Neural crest cell (in vitro differentiated cells): ENCODE measurements at places on chromosomes 12 and 14. TPM values are rescaled to one million over a fixed set of nuclear protein-coding genes. Genes with fewer than 3 reads are reported as not detected.

The AMDHD1 gene
- 0.18 and 0.30 TPM in 2 replicates for total RNA-seq

The ZFC3H1 gene
- 40.5 and 42.3 TPM in 2 replicates for total RNA-seq

The GALNT6 gene
- 0.09 and 0.16 TPM in 2 replicates for total RNA-seq

The PRR13 gene
- total RNA-seq, result 82.8 and 89.1 TPM in 2 replicates

The LGR5 gene
- total RNA-seq, result 8.0 and 10.3 TPM in 2 replicates

The HAL gene
- total RNA-seq, result 0.25 and 0.65 TPM in 2 replicates

The KCNC2 gene
- not detected in 2 replicates for total RNA-seq

The EML1 gene
- total RNA-seq, result 36.7 and 40.1 TPM in 2 replicates

The MUCL1 gene
- total RNA-seq, result not detected in 2 replicates

The ACVR1B gene
- 30.5 and 34.3 TPM in 2 replicates for total RNA-seq

The SAV1 gene
- 23.5 and 23.8 TPM in 2 replicates for total RNA-seq

The TMPRSS12 gene
- total RNA-seq, result not detected in 2 replicates

The DGKA gene
- total RNA-seq, result 17.1 and 18.8 TPM in 2 replicates

The TAS2R43 gene
- total RNA-seq, result 0.30 and 0.47 TPM in 2 replicates

The RNF212B gene
- total RNA-seq, result not detected in 2 replicates

The TMCC3 gene
- 3.4 and 3.8 TPM in 2 replicates for total RNA-seq

The OR6C2 gene
- not detected in 2 replicates for total RNA-seq

The RD3L gene
- not detected in 2 replicates for total RNA-seq

The MYO1H gene
- not detected in 2 replicates for total RNA-seq

The CDCA4 gene
- total RNA-seq, result 55.0 and 58.2 TPM in 2 replicates

The CABP1 gene
- 1.1 and 1.2 TPM in 2 replicates for total RNA-seq

The JPH4 gene
- total RNA-seq, result 1.3 and 1.4 TPM in 2 replicates

The TAS2R30 gene
- total RNA-seq, result 1.4 and 1.9 TPM in 2 replicates

The HCAR3 gene
- not detected in 2 replicates for total RNA-seq

The GPRC5D gene
- not detected in 2 replicates for total RNA-seq

The KLRF2 gene
- total RNA-seq, result not detected in 2 replicates

The RNASE1 gene
- 6.4 and 9.7 TPM in 2 replicates for total RNA-seq

The GPX2 gene
- total RNA-seq, result not detected in 2 replicates

The CD163 gene
- total RNA-seq, result not detected in 2 replicates

The OTX2 gene
- total RNA-seq, result 0.77 and 0.84 TPM in 2 replicates

The HOXC5 gene
- 3.5 and 3.8 TPM in 2 replicates for total RNA-seq

The MYH6 gene
- not detected in 2 replicates for total RNA-seq

The AKAP3 gene
- total RNA-seq, result 2.8 and 3.5 TPM in 2 replicates

The RFX4 gene
- total RNA-seq, result 52.1 and 53.8 TPM in 2 replicates

The SIRT4 gene
- total RNA-seq, result 1.7 TPM in 2 replicates

The MMP19 gene
- total RNA-seq, result not detected in 2 replicates

The CLEC4D gene
- total RNA-seq, result not detected in 2 replicates

The FIGNL2 gene
- total RNA-seq, result 38.0 and 39.7 TPM in 2 replicates

The SMIM41 gene
- not detected in 2 replicates for total RNA-seq

The KRT82 gene
- not detected in 2 replicates for total RNA-seq

The NTN4 gene
- 5.7 and 6.0 TPM in 2 replicates for total RNA-seq

The GPR137C gene
- 3.9 and 4.2 TPM in 2 replicates for total RNA-seq

The KCNH5 gene
- total RNA-seq, result 0.44 and 0.48 TPM in 2 replicates

The CLEC4C gene
- total RNA-seq, result not detected in 2 replicates

The OAS2 gene
- total RNA-seq, result not detected in 2 replicates

The PLCZ1 gene
- total RNA-seq, result not detected in 2 replicates

The TMEM30B gene
- total RNA-seq, result 0.07 TPM in 1 of 2 replicates, not detected in the other

The SYT10 gene
- total RNA-seq, result 0.19 and 0.27 TPM in 2 replicates

The TOMM20L gene
- total RNA-seq, result 0.42 and 0.52 TPM in 2 replicates

The SPIC gene
- total RNA-seq, result not detected in 2 replicates

The PTPRR gene
- 0.61 and 0.75 TPM in 2 replicates for total RNA-seq

The SLCO1B3 gene
- not detected in 2 replicates for total RNA-seq

The KLRC4 gene
- total RNA-seq, result not detected in 2 replicates

The OXA1L gene
- 121 and 125 TPM in 2 replicates for total RNA-seq
